ENCODE measurements at places on chromosomes 1 and 21.

DNA sequence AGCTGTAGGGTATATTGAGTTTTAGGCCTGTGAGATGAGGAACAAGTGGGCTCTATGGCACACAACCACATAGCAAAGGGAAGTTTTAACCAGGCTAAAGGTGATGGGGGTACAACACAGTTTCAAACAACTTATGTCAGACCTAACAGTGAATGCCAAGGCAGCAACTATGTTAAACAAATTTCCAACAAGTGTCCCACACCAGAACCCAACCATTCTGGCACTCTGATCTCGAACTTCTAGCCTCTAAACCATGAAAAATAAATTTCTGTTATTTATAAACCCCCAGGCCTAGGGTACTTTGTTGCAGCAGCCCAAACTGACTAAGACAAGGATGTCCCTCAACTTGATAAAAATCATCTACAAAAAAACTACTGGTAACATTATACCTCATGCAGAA is 52.3 kb upstream of the INSL5 start:
- DNase-seq, result no peak

DNA sequence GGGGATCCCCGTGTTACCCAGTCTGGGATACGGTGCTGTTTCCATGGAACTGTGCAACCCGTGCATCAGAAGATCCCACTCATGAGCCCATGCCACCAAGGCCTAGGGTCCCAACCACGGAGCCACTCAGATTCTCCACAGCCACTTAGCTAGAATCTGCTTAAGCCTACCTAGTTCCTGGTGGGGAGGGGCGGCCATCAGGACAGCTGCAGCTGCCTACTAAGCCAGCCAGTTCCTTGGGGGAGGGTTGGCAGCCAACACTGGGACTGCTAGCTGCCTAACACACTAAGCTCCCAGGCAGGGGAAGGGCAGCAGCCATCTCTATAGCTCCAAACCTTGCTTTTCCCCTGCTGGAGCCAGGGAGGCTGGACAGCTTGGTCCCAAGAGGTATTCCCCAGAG is 549.2 kb upstream of the BRINP3 start:
- DNase-seq, result no peak

DNA sequence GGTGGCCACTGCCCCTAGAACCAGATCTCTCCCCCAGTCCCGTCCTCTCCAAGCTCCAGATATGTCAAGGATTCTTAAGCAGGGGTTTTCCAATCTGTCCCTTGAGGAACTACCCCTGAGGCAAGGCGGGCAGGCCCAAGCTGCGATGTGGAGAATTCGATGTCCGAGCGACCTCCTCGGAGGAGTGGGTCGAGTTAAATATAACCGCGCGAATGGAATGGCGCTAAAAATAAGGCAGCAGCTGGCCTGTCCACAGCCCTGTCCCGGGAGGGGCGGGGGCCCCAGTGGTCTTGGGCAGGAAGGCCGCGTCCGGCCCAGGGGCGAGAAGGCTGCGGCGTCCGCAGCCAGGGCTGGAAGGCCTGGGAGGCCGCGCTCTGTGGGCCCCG is 5.8 kb upstream of the FOXD3 start:
- DNase-seq, result no peak

DNA sequence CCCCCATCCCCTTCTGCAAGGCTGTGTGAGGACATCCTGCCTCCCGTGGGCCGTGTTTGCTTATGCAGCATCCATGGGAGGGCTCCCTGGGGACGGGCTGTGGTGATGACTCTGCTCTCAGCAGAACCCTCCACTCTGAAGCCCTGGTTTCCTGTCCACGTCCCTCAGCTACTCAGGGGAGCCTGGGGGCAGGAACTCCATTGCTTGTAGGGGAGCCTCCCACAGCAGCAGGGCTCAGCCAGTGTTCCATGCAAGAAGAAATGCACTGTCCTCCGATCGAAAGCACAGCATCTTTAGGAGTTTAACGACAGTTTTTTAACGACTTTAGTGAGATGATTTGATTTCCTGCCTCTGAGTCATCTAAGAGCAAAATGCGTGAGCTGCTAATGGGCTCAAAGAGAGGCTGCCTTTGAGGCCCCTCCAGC is 8.3 kb upstream of the KCNAB2 start:
- no peak for DNase-seq

DNA sequence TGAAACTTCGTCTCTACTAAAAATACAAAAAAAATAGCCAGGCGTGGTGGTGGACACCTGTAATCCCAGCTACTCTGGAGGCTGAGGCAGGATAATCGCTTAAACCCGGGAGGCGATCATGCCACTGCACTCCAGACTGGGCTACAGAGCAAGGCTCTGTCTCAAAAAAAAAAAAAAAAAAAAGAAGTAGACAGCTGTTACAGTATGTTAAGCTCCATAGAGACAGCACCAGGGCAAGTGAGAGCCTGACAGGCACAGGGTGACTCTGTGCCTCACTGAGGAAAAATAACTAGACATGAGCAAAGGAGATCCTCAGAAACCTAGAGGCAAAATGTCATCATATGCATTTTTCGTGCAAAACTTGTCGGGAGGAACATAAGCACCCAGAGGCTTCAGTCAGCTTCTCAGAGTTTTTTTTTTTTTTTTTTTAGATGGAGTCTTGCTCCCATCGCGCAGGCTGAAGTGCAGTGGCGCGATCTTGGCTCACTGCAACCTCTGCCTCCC is 9.0 kb upstream of the PRDX1 start:
- no peak for DNase-seq

DNA sequence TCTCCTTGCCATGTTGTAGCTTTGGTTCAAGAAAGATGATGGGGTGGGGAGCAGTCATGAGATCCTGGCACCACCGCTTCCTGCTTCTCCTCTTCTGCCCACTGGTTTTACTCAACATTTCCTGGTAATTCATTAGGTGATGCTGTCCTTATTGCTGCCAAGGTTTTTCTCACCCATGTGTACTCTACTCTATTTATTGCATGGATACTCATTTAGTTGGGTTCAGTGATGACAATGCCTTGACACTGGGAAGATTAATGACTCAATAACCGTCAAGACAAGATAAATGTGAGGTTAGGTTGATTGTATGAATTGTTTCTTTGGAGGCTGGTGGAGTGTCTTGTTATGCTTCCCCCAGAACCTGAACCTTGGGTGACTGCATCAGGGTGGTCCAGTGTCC is 484.2 kb downstream of the SIPA1L2 start:
- no peak for DNase-seq

DNA sequence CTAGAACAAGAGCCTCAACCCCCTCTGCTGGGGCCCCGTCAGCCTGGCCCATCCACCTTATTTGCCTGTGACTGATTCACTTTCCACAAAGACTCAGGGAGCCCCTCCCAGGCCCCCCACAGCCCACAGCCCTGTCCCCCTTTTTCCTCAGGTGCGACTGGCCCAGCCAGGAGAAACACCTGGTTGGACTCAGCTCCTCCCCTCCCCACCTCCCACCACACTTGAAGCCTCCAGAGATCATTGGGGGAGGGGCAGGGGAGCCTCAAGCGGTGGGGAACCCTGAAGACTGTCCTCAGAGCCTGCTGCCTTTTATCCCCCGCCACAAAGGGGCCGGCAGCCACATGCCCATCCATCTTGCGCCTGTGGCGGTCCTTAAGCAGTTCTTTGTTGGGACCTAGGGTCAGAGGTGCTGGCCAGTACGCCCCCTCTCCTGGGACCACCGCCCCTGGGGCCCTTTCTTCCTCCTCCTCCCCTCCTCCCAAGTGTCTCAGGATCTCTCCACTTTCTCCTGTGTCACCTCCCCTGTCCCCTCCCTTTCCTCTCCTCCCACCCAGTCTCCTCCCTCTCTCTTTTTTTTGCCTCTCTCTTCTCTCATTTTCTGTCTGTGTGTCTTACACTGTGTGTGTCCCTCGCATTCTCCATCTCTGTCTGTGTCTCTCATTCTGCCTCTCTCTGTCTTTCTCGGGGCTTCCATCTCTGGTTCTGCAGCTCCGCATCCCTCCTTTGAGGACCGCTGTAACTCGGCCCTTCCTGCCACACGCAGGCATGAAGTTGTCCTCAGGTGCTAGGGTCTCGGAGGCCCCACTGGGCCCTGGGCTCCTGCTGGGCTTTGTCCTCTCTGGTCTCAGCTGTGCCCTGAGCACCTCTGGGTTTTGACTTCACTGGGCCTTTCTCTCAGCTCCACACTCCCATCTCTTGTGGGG is 12.2 kb downstream of the CRABP2 start:
- no peak for DNase-seq

DNA sequence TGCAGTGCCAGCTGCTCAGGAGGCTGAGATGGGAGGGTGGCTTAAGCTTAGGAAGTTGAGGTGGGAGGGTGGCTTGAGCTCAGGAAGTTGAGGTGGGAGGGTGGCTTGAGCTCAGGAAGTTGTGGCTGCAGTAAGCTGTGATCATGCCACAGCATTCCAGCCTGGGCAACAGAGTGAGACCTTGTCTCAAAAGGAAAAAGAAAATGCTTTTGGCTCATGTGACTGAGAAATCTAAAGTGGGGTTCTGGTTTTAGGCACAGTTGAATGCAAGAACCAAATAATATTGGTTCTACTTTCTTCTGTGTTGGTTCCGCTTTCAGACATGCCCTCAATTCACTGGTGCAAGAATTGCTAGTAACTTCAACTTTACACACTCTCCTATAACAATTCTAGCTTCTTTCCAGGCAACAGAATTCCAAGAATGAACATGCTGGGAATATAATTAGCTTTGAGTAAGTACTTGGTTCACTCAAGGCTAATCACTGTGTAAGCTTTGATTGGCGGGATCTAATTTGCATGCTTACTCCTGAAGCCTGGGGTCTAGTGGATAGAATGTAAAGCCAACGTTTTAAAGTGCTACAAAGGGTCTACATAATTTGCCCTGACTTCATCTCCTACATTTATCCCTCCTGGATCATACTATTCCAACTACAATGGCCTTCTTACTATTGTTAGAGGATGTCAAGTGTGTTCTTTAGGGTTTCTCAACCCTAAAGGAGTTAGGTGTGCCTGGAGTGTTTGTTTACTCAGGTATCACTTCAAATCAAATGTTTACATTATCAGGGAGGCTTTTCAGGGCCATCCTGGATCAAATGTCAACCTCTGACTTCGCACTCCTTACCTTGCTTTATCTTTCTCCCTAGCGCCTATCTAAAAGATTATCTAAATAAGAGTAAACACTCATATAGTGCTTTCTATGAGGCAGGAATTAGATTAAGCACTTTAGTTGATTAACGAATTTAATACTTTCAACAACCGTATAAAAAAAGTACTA is 115.1 kb downstream of the SLC16A1 start:
- DNase-seq, result peak; percentile 69

DNA sequence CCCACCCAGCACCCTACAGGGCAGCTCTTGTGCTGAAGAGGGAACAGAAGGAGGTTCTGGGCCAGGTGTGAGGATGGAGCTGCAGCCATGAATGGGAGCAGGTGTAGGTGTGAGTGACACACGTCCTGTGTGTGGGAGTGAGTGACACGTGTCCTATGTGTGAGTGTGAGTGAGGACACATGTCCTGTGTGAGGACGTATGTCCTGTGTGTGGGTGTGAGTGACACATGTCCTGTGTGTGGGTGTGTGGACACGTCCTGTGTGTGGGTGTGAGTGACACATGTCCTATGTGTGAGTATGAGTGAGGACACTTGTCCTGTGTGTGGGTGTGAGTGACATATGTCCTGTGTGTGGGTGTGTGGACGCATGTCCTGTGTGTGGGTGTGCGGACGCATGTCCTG is 26.4 kb downstream of the MEGF6 start:
- DNase-seq, result no peak

All from suppressor macrophage treated with lipopolysaccharide for 4 hours (primary cell).